ENCODE measurements at places on chromosomes 16 and 17.

GRCh38 chr16:4364196-4365013 is 7.2 kb upstream of the VASN start:
- H3K27ac ChIP-seq, result peak overlapping the region; percentile 62
- H3K4me3 ChIP-seq, result peak overlapping the region; percentile 44
- no peaks in the 10 kb centered on the region for H3K27me3 ChIP-seq

- no peaks in the 10 kb centered on the region for H3K36me3 ChIP-seq
- no peak overlapping the region for H3K4me3 ChIP-seq
- H3K27ac ChIP-seq, result no peak overlapping the region
- H3K4me1 ChIP-seq, result peaks cover 20% of the 10 kb centered on the region
- DNase-seq, result no peak
Measured at GRCh38 chr16:4945560-4946502, 8.9 kb upstream of the PPL start.

GRCh38 chr16:12386192-12386591 is 409.7 kb downstream of the SNX29 start:
- H3K27ac ChIP-seq, result peak overlapping the region; percentile 20
- H3K4me3 ChIP-seq, result no peak overlapping the region
- DNase-seq, result no peak
- peaks cover 9% of the 10 kb centered on the region for H3K4me1 ChIP-seq
- H3K36me3 ChIP-seq, result peaks cover 51% of the 10 kb centered on the region

GRCh38 chr16:83116274-83116892 is 489.6 kb downstream of the CDH13 start:
- no peak overlapping the region for H3K27ac ChIP-seq
- no peaks in the 10 kb centered on the region for H3K36me3 ChIP-seq
- no peak overlapping the region for H3K4me3 ChIP-seq
- H3K27me3 ChIP-seq, result peaks cover 7% of the 10 kb centered on the region
- no peak for DNase-seq

DNA sequence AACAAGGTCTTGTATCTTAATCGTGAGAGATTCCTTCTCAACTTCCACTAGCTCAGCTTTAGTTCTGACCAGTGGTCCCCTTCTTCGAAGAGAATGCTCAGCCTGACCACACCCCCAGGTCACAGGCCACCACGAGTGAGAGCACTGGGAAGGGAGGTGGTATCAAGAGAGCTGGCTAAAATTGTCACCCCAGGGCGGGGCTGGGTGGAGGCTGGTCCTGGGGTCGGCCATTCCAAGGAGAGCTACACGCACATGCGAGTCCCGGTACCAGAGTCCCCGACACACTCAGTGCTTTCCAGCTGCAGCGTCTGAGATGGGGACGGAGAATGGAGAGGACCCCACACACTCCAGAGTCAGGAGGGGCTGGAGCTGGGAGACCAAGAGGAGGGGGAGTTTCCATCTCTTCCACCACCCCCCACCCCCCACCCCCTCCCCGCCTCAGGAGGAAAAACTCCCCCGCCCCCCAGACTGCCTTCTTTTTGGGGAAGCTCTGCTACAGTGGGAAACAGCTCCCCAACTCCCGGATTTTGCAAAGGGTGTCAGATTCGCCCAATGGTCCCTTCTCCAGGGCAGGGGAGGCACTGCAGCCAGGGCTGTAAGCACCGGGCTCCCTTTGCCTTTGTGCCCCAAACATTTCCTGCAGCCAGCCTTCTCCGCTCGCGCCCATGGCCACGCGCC is 1.6 kb downstream of the C1QL1 start:
- no peak overlapping the region for H3K27ac ChIP-seq
- peaks cover 77% of the 10 kb centered on the region for H3K27me3 ChIP-seq
- no peaks in the 10 kb centered on the region for H3K36me3 ChIP-seq

- no peak overlapping the region for H3K27ac ChIP-seq
- no peaks in the 10 kb centered on the region for H3K36me3 ChIP-seq
- H3K4me1 ChIP-seq, result peaks cover 17% of the 10 kb centered on the region
- H3K4me3 ChIP-seq, result no peak overlapping the region
Measured at GRCh38 chr16:3091551-3091950, 7.5 kb downstream of the ZSCAN10 start.

DNA sequence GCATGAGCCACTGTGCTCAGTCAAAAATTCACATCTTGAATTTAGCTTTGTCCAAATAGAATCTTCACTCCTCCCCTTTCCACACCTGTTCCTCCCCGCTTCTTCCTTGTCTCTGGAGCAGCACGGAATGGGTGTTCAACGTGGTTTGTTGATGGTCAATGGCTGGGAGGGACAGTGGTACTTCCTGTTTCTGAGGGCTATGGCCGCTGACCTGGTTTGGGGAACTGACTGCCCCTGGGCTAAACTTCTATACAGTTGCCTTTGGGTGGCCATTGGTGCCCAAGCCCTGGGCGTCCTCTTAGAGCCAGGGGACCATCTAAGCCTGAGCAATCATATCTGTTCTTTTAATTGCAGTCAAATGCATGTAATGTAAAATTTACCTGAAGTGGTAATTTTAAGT is 19.1 kb upstream of the WFIKKN2 start:
- peaks cover 24% of the 10 kb centered on the region for H3K27me3 ChIP-seq
- no peak for DNase-seq
- H3K4me3 ChIP-seq, result no peak overlapping the region
- H3K4me1 ChIP-seq, result peaks cover 16% of the 10 kb centered on the region

GRCh38 chr17:65918916-65919315 is 273.0 kb downstream of the CEP112 start:
- H3K4me3 ChIP-seq, result no peak overlapping the region
- H3K27ac ChIP-seq, result no peak overlapping the region
- peaks cover 13% of the 10 kb centered on the region for H3K4me1 ChIP-seq
- H3K27me3 ChIP-seq, result no peaks in the 10 kb centered on the region
- no peak for DNase-seq

All from stimulated activated naive B cell treated with anti-CD40 and anti-IgM and Interleukin-4, amounts not matched to agents 10 μg/mL and 1 μg/mL and 100 μg/mL, for 72 hours (primary cell).